Fibroblast of skin of scalp (primary cell): ENCODE measurements at places on chromosomes 13 and 19.

GRCh38 chr13:107809125-107809524, 406.2 kb downstream of the LIG4 start:
- DNase-seq: no peak

DNA sequence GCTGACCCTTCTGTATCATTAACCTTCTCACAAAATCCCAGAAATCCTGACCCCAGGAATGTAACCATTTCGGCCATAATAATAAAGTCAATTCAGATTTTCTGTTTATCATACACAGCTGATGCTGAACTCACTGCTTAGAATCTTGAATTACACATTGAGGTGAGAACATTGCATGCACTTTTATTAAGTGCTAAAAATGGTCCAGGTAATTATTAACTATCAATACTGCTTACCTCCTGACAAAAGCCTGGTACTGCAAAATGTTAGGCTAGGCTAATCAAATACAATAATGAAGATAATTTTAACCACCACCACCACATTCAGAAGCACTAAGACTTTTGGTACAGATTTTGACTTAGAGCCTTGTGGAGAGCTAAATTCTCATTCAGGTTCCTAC, 36.1 kb downstream of the KLF12 start:
- no peak for DNase-seq

GRCh38 chr19:2650515-2650914, 52.0 kb downstream of the GNG7 start:
- DNase-seq: no peak

GRCh38 chr13:109436055-109436622, 350.2 kb downstream of the IRS2 start:
- no peak for DNase-seq

DNA sequence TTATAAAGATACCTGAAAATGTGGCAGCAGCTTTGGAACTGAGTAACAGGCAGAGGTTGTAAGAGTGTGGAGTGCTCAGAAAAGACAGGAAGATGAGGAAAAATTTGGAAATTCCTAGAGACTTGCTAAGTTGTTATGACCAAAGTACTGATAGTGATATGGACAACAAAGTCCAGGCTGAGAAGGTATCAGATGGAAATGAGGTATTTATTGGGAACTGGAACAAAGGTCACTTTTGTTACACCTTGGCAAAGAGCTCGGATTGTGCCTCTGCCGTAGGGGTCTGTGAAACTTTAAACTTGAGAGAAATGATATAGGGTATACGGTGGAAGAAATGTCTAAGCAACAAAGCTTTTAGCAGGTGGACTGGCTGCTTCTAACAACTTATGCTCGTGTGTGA, 419.9 kb downstream of the PCDH17 start:
- DNase-seq: no peak

GRCh38 chr19:42066075-42066754, 3.8 kb downstream of the GRIK5 start:
- peak; percentile 43 for DNase-seq

DNA sequence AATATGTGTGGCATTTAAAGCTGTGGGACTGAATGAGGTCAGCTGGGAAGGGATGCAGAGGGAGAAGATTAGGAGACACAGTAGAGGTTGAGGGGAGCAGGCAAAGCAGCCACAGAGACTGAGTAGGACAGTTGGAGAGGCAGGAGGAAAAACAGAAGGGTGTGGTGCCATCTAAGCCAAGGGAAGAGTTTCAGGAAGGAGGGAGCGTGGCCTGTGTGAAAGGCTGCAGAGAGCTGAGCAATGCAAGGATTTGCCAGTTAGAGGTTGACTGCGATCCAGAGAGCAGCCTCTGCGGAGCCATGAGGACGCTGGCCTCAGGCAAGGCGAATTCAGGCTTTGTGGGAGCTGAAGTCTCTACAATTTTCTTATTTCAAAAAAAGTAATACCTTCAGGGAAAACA, 28.9 kb downstream of the SOX21 start:
- no peak for DNase-seq

DNA sequence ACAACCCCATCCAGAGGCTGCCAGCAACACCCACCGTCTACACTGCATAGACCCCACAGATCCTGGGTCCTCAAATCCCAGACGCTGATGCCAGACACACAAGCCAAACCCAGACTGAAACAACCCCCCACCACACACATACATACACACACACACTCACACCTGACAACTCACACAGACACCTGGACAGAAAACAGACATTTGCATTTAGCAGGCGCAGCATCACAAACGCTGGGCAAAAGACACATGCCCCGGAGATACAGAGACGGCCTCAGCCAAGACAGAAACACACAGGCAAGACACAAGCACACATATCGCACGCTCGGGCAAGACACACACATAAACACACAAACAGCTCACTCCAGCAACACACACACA, 1.3 kb downstream of the BBC3 start:
- no peak for DNase-seq

- DNase-seq: peak; percentile 71
These were observed 4.4 kb upstream of the KCNN4 start for GRCh38 chr19:43784981-43785808.

- peak; percentile 54 for DNase-seq
These were observed at the start of the genes PRDX2 and THSD8 for GRCh38 chr19:12801466-12802266. PRDX2 (minus strand) TSS chr19:12801800; CDS start chr19:12801261, 539 bp downstream. THSD8 (plus strand) TSS chr19:12802069; CDS start chr19:12802072, 3 bp downstream.

DNA sequence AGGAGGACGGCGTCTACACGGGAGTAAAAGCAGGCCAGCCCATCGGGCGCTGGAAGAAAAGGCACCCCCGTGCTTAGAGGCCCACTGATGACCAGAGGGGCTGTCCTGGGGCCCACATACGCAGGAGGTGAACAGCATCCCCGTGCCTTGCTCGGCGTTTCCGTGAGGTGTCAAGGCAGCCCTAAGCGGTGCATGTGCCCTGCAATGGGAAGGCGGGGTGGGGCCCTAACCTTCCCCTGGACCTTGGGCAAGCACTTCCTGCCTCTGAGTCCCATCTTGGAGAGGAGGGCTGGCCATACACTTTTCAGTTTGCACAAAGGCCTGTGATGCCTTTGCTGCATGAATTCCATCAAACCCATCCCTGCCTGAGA, 47.8 kb upstream of the ATP11A start:
- DNase-seq: no peak
